DMS79 treated with DMSO at 0.1 percent for 48 hours (cell line): ENCODE measurements at places on chromosomes 6 and 20.

DNA sequence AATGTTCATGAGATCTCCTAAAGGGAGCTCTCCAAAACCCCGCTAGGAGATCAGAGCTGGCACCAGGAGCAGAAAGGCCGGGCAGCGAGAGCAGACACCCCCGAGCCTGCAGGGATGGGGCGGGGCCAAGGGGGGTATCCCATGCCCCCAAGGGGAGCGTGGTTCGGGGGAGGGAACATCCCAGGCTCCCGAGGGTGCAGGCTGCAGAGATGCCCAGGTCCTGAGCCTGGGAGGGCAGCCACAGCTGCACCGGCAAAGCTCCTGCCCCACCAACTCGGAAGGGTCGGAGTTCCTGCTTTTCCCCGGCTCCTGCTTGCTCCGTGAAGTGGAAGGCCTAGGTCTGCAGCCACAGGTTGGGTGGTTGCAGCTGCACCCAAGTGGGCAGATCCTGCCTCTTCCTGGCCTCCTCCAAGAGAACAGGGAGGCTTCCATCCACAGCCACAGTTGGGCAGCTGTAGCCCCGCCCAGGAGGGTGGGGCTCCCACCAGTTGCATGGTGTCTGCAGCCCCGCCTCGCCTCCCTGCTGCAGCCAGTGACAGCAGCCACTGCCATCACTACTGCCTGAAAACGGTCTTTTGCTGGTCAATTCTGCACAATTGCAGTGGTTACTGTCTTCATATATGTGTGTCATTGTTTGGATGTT lies 13.4 kb upstream of the GMNN start:
- DNase-seq = no peak

GRCh38 chr6:58419321-58419720 lies 1101.9 kb downstream of the PRIM2 start:
- no peak for DNase-seq

DNA sequence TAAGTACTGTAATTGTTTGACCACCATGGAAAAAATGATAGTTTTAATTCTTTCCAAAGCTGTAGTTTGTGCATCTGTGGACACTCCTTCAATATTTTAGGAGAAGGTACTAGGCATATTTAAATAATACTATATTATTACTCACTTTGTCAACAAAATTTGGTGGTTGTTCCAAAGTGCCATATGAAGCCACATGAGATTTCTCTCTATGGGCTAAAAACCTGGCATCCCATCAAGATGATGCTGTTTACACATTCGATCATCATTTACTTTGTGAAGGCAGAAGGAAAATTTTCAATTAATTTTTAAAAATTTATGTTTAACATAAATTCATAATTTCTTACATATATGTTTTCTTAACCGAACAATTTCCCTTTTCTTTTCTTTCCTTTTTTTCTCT lies 502.6 kb upstream of the JAG1 start:
- no peak for DNase-seq

DNA sequence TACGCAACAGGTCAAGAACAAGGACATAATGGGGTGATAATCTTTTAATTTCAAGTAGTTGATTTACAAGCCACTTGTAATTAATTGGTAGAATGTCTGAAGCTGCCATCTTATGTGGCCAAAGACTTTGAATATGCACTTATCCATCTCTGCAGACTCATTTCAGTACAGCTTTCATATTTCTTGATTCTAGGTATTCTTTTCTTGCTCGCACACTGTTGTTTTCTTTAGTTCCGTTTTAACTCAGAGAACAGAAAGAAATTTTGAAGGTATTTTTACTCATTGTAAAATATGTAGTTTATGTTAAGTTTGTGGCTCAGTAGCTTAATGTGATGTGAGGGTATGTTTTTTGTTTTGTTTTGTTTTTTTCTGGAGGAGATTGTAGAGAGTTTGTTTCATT lies 73.9 kb downstream of the UBR2 start:
- no peak for DNase-seq

- DNase-seq = no peak
Observed at GRCh38 chr6:139135578-139136545, 982 bp downstream of the HECA start.

DNA sequence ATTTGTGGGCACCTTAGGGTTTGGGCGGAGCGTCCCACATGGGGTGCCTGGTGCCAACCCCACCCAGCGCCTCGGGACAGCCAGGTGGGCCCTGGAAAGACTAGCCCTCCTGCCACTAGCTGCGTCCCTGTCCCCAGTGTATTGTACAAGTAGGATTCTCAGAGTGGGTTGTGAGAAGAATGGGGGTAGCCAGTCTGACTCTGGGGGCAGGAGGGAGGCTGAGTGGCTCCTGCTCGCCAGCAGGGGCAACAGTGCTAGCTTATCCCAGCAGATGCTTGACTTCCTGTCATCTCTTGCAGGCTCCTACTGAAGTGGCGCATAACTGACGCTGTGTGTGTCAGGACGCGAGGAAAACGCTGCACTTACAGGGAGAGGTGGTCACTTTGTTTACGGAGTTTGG lies 9.3 kb downstream of the PSMA7 start:
- DNase-seq = no peak

DNA sequence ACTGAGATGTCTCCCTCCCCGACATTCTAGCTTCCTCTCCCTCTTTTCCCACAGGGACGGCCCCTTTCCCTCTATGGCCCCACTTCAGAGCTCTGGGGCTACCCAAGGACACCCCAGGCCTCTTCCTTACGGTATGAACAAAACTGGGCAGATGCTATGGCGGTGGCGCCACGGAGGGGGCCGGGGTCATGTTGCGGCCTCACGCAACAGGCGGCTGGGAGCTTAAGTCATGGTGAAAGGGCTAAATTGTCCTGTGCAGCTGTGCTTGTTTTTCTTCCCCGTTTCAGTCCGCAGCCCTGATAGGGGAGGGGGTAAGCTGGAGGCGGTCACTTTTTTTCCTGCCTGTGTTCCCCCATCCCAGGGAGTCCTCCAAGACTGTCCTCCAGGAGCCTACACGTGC lies 17.6 kb upstream of the KIAA1755 start:
- DNase-seq = no peak

DNA sequence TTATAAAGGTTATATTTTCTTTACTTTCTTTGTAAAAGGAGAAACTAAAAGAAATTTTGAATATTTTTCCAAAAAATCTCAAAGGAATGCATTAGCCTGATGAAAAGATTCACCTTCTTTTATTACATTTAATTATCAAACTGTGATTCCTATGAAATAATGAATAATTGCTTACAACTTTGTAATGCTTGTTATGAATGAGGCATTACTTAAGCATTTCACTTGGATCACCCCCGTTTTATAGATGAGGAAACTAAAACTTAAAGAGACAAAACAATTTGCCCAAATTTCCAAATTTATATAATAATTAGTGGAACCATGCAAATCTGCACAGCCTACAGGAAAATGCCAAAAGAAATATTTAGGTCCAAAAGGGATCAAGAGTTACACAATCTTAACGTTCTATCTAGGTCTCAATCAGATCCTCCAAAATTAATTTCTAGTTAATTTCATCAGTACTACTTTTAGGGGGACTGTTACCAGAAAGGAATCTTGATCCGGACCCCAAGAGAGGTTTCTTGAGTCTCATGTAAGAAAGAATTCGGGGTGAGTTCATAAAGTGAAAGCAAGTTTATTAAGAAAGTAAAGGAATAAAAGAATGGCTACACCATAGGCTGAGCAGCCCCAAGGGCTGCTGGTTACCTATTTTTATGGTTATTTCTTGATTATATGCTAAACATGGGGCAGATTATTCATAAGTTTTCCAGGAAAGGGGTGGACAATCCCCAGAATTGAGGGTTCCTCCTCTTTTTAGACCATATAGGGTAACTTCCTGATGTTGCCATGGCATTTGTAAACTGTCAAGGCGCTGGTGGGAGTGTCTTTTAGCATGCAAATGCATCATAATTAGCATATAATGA lies 288.0 kb downstream of the ADGB start:
- no peak for DNase-seq

GRCh38 chr6:89186762-89187161 lies 30.4 kb downstream of the GABRR1 start:
- no peak for DNase-seq

DNA sequence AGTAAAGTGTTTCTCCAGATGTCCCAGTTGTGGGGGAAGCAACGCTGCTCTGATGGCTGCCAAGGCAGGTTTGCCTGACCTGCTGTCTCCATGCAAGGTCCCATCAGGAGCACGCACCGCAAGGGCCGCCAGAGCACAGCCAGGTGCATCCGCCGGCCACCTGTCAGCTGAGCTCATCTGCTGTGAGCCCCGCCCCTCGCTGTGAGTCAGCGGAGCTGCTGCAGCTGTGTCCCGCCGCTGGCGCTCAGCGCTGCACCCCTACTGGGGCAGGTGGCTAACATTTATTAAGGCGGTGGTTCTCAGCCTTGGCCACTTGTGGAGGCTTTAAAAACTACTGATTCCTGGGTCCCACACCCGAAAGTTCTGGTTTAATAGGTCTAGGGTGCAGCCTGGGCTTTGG lies 225.7 kb downstream of the UST start:
- peak; percentile 81 for DNase-seq

- DNase-seq = peak; percentile 2
Observed at GRCh38 chr6:7311917-7312615, 933 bp downstream of the SSR1 start.

DNA sequence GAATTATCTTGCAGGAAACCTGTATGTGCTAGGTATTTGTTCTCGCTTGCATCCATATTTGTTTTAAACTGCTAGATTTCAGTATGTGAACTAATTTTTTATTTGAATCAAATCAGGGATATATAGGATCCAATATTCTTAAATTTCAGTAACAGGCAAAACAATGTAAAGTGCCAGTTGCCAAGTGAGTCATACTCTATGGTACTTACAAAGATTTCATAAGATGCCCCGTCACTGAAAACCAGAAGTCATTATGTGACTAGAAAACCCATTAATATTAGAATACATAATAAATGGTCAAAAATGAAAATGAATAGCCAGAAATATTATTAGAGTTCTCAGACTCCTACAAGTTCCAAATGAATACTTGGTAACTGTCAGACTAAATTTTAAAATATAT lies 481.2 kb downstream of the TFAP2A start:
- no peak for DNase-seq

DNA sequence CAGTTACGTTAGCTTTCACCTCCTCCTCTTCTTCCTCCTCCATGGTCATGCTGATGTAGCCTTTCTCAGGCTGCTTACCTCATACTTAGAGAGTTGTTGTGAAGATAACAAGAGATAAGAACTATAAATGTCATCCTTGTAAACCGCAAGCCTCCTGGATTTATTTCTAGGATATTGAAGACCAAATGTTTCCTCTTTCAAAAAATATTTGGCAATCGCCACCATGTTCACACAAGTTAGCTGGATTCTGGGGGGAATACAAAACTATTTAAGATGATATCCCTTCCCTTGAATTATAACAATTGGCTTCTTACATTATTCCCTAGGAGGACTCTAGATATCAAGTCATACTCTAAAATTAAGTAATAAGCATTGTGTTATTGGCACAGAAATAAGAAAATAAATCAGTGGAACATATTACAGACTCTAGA lies 99.8 kb upstream of the PLEKHG1 start:
- DNase-seq = no peak

DNA sequence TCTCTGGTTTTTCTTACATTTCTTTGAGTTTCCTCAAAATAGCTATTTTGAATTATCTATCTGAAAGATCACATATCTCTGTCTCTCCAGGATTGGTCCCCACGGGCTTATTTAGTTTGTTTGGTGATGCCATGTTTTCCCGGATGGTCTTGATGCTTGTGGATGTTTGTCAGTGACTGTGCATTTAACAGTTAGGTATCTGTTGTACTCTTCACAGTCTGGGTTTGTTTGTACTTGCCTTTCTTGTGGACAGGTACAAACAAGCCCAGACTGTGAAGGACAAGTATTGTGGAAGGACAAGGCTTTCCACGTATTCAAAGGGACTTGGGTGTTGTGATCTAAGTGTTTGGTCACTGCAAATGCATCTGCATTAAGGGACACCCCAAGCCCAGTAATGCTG lies 49.9 kb upstream of the TOP1 start:
- no peak for DNase-seq

GRCh38 chr6:17527076-17527475 lies 73.0 kb upstream of the FAM8A1 start:
- DNase-seq = no peak

DNA sequence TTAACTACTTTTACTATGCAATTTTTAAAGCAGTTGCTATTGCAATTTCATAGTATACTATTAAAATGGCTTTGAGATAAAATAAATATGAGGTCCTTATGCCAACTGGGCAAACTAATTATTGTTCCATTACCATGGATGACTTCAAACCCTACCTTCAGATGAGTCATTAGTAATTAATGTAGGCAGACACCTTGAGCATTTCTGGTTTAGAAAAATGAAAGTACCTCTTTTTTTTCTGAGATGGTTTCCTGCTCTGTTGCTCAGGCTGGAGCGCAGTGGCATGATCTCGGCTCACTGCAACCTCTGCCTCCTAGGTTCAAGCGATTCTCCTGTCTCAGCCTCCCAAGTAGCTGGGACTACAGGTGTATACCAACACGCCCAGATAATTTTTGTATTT lies 11.9 kb downstream of the ASF1A start:
- peak; percentile 43 for DNase-seq

GRCh38 chr6:6742535-6742934 lies 154.0 kb downstream of the LY86 start:
- no peak for DNase-seq

GRCh38 chr20:37542281-37542680 lies 14.6 kb upstream of the BLCAP start:
- no peak for DNase-seq

- DNase-seq = no peak
Observed at GRCh38 chr6:165146456-165146855, 162.9 kb downstream of the C6orf118 start.

- no peak for DNase-seq
Observed at GRCh38 chr20:8786383-8786782, 282.5 kb upstream of the PLCB4 start.

DNA sequence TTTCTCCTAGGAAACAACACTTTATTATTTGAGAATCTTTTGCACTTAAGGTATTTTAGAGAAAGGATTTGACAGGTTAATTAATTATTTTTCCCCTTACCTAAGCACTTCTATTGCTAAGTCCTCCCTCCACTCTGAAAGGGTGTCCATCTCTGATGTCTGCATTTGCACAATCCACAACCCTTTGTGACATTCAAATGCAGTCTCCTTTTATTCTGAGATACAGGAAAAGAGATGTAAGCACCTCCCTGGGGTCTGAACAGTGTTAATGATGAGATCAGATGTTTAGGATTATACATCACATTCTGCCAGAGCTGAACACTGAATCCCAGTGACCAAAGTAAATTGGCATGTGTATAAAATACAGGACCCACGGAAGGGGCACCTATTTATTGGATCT lies 864.2 kb upstream of the FLRT3 start:
- DNase-seq = no peak

- DNase-seq = no peak
Observed at GRCh38 chr20:725491-725890, 42.8 kb downstream of the SLC52A3 start.
